Epithelial cell of esophagus (primary cell): ENCODE measurements at places on chromosomes 16 and 17.

- peak; percentile 64 for DNase-seq
Measured at GRCh38 chr17:17812211-17813054, 24.4 kb downstream of the SREBF1 start.

GRCh38 chr16:89061590-89062380, 31.9 kb upstream of the ACSF3 start:
- DNase-seq = no peak

GRCh38 chr16:70156207-70156978, 17.2 kb upstream of the CLEC18C start:
- no peak for DNase-seq

DNA sequence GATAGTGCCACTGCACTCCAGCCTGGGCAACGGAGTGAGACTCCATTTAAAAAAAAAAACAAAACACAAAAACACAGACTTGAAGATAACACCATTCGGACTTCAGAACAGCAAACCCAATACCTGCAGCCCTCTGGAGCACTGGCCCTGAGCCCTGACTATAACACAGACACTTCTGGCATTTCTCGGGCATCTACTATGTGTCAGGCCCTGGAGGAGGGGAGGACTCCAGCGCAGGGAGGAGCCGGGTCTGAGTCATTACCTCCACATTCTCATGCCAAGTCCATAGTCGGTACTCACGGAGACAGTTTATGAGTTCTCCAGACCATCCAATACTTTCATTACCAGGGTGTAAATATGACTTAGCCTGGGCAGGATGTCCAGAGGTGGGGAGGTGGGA, 48.8 kb downstream of the PITPNM3 start:
- peak; percentile 96 for DNase-seq

GRCh38 chr17:65047941-65048340, 8.6 kb downstream of the GNA13 start:
- no peak for DNase-seq

DNA sequence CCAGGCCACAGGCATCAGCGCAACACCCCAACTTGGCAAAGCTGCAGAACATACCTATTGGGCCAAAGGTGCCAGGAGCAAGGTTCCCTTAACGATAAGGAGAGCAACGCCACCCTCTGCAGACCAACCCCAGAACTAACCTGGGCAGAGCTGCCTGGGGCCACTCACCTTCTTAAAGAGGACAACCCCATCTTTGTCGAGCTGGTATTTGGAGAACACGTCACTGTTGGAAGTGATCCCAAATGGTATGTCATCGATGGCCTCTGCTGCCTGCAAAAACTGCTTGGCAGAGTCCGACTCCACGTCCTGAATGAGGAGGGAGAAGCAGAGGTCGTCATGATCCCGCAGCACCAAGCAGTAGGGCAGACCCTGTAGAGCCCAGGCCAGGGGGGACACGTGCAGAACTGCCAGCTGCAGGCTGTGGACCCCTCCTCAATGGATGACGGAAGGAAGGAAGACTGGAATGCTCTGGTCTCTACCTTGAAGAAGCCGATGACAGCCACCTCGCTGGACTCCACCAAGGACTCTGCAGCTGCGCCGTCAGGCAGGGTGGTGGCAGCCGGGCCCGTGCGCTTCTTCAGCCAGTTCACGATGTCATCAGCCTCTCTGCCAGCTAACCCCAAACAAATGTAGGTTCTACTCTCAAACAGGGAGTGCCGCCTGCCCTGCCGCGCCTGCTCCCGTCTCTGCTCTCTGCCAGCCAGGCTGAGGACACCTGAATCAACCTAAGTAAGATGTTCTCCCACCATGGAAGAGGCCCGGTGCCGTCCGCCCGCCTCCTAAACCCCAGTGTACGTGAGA, 5.2 kb downstream of the P4HB start:
- peak; percentile 74 for DNase-seq

DNA sequence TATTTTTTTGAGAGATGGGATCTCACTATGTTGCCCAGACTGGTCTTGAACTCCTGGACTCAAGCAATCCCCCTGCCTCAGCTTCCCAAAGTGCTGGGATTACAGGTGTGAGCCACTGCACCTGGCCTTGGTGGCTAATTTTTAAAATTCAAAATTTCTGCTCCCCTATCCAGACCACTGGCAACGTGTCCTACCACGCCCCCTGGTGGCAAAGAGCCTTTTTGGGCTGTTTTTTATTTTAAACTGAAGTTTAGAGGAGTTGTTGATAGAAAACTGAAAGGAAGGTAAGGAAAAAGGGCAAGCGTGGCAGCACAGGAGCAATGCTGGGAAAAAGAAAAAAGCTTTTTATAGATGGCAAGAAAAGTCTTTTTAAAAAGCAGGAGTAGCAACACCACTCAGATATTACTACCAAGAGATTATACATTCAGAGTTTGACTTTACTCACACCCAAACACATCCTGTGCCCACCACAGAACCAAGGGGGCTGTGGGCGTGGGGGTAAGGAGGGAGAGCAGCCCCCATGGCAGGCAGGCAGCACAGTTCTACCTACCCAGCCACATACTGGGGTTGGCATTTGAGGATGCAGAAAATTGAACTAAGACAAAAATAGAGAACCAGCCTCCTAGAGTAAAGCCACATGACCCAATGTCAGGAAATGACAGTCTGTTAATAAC, 4.2 kb upstream of the MXRA7 start:
- DNase-seq = peak; percentile 48

DNA sequence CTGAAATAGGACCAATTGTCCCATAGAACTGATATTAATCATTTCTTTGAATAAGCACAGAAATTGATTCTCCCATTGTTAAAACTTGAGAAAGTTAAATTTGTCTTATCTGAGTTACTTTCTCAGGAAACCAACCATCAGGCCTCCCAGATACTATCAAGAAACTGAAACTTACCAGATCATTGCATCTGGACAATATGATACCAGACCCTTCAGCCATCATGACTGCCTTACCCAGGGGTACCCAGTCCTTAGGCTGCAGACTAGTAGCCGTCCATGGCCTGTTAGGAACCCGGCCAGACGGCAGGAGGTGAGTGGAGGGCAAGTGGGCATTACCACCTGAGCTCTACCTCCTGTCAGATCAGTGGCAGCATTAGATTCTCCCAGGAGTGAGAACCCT, 7.8 kb downstream of the STXBP4 start:
- no peak for DNase-seq

DNA sequence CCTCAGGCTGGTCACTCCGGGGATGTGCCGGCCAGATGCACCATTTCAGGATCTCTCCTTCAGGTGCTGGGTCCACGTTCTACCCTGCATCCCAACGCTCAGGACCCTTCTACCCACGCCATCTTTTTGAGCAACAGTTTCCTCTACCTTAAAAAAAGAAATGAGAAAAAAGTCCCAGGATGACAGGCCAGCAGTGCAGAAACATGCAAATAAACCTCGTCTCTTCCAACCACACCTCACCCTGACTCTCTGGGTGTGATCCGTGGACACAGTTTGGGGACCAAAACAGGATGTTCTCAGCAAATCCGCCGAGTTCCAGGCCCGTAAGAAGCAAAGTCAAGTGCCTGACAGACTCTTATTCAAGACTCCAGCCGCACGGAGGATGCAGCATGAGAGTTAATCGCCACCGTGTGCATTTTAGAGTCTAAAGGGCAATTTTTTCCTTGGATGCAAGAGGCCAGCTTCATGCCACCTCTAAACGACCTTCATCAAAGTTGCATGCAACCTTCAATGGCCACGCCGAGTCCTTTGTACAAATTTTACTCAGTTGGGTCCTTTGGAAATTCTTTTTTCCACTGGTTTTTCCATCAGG, 99.6 kb downstream of the ZFHX3 start:
- DNase-seq = no peak
